GM23338 (cell line): ENCODE measurements at places on chromosomes 2 and 18.

DNA sequence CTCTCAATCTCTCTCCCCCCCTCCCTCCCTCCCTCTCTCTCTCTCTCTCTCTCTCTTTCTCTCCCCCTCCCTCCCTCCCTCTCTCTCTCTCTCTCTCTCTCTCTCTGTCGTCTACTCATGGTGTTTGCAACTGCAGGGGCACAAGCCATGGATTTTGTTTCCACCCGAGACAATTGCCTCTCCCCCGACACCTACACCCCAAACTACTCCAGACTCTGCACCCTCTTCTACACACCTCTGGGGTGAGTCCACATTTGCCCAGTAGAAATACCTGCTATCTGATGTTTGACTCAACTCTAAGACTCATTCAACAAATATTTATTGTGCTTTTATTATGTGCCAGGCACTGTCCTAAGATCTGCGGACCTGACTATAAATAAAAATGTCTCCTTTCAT is 93.7 kb downstream of the TMEM17 start:
- H3K36me3 ChIP-seq, result no peaks in the 10 kb centered on the region
- H3K4me3 ChIP-seq, result no peak overlapping the region
- peaks cover 14% of the 10 kb centered on the region for H3K4me1 ChIP-seq

DNA sequence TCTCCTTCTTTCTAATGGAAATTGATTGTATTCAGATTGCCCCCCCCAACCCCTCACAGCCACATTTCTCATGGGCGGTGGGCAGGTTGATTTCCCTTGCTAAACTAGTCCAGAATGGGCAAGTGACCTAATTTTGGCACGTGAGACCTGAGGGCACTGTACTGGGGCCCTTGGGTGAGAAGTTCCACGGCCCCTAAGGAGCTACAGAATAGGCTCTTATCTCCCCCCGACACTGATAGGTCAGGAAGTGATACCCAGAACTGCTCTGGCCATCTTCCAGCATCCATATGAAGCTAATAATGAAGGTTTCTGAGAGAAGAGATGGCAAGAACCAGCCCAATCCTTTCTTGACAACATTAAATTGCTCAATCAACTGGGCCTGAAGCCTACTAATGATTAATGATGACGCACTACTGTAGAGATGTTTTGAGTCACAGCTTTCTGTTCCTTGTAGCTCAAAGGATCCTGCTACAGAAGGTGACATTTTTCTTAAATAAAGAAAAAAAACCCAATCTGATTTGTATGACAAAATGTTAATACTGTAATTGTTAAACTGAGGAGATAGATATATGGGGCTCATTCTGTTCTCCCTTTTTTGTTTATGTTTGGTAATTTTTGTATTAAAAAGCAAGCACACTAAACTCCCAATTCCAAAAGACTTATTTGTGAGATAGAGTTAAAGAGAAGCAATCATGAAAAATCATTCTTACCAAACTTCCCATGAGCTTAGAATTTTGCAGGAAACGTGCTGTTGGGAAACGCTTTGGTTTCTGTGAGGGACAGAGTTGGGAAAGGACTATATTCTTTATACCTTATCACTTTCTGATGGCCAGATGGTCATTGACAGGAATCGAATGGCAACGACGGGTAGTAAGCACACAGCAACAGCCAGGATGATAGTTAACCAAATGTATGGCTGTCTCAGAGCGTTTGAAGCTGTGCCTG is 28.2 kb upstream of the NARS1 start:
- no peak overlapping the region for H3K27ac ChIP-seq
- H3K36me3 ChIP-seq, result no peaks in the 10 kb centered on the region
- DNase-seq, result no peak
- H3K4me3 ChIP-seq, result no peak overlapping the region
- no peaks in the 10 kb centered on the region for H3K4me1 ChIP-seq

DNA sequence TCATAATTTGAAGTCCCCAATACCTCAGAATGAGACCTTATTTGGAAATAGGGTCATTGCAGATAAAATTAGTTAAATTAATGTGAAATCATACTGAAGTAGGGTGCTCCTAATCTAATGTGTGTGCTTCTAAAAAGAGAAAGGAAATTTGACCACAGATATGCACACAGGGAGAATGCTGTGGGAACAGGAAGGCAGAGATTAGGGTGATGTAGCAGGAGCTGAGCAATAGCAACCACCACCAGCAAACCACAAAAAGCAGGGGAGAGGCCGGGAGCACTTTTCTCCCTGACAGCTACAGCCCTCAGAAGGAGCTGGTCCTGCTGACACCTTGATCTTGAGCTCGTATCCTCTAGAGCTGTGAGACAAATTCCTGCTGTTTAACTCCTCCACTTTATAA is 24.6 kb upstream of the SCG2 start:
- no peak for DNase-seq
- H3K36me3 ChIP-seq, result no peaks in the 10 kb centered on the region
- no peaks in the 10 kb centered on the region for H3K4me1 ChIP-seq
- H3K4me3 ChIP-seq, result no peak overlapping the region

GRCh38 chr18:3305933-3306332 is 44.0 kb downstream of the MYL12B start:
- no peak for DNase-seq
- no peaks in the 10 kb centered on the region for H3K36me3 ChIP-seq
- no peak overlapping the region for H3K4me3 ChIP-seq
- H3K27me3 ChIP-seq, result no peaks in the 10 kb centered on the region
- H3K27ac ChIP-seq, result no peak overlapping the region

- H3K4me1 ChIP-seq, result no peaks in the 10 kb centered on the region
- no peak for DNase-seq
- H3K27me3 ChIP-seq, result no peaks in the 10 kb centered on the region
- H3K4me3 ChIP-seq, result no peak overlapping the region
These were observed 320.6 kb upstream of the RAB12 start for GRCh38 chr18:8288472-8289195.

- H3K27ac ChIP-seq, result no peak overlapping the region
- no peaks in the 10 kb centered on the region for H3K36me3 ChIP-seq
- H3K27me3 ChIP-seq, result no peaks in the 10 kb centered on the region
- DNase-seq, result no peak
- no peak overlapping the region for H3K4me3 ChIP-seq
These were observed 37.1 kb upstream of the ZCCHC2 start for GRCh38 chr18:62485684-62486083.

DNA sequence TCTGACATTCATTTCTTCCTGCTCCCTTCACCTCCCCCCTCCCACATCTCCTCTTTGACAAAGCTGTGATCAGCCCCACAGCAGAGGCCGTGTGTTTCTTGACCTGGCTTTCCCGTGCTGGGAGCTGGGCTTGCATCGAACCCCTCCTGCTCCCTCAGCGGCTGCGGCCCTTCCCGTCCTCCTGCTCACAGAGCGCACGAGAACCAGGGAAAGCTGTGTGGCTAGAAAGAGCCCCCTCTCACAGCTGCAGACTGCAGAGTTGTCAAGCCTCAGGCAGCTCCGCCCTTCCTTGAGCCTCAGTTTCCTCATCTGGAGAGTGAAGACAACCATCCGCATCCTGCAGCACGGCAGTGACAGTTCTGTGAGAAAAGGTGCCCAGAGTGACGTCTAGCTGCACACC is 65.7 kb upstream of the GLI2 start:
- H3K4me1 ChIP-seq, result no peaks in the 10 kb centered on the region
- no peak overlapping the region for H3K4me3 ChIP-seq
- DNase-seq, result no peak
- peaks cover 9% of the 10 kb centered on the region; the same call in 1 of the 2 replicates for H3K36me3 ChIP-seq
- H3K27ac ChIP-seq, result no peak overlapping the region

DNA sequence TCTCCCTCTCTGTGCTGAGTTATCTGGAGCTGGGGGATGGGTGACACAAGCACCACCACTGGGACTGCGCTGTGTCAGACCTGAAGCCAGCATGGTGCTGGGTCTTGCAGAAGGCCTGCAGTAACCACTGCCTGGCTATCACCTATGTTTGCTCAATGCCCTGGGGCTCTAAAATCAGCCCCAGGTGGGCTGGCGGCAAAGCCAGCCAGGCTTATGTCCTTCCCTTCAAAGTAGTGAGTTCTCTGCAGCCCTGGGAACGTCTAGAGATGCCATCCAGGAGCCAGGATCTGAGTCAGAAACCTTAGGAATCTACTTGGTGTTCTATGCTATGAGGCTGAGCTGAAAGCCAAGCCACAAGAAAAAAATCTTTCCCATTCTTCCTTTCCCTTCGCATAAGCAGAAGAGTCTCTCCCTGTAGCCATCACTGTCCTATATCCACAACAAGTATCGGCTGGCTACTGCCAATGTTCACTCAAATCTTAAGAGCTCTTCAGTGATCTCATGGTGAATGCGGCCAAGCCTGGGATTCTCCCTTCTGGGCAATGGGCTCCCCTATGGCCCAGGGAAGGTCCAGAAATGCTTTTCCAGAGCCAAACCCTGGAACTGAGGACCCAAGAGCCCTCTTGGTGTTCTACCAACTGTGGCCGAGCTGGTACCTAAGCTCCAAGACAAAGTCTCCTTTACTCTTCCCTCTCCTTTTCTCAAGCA is 248.7 kb downstream of the ZNF385B start:
- DNase-seq, result no peak
- H3K4me3 ChIP-seq, result no peak overlapping the region
- no peaks in the 10 kb centered on the region for H3K27me3 ChIP-seq
- no peaks in the 10 kb centered on the region for H3K36me3 ChIP-seq

GRCh38 chr2:128379021-128380015 is 60.6 kb upstream of the HS6ST1 start:
- peaks cover 8% of the 10 kb centered on the region; the same call in 1 of the 2 replicates for H3K4me1 ChIP-seq
- no peaks in the 10 kb centered on the region for H3K27me3 ChIP-seq
- no peak overlapping the region for H3K27ac ChIP-seq
- no peak for DNase-seq
- no peak overlapping the region for H3K4me3 ChIP-seq

GRCh38 chr2:100563407-100564247 is 834 bp downstream of the PDCL3 start:
- H3K36me3 ChIP-seq, result no peaks in the 10 kb centered on the region
- H3K4me3 ChIP-seq, result peak overlapping the region; percentile 69
- DNase-seq, result no peak
- H3K27ac ChIP-seq, result peak overlapping the region; percentile 98
- H3K4me1 ChIP-seq, result peaks cover 13% of the 10 kb centered on the region
- H3K27me3 ChIP-seq, result no peaks in the 10 kb centered on the region

GRCh38 chr2:211070547-211070946 is 514.1 kb downstream of the CPS1 start:
- DNase-seq, result no peak
- H3K4me3 ChIP-seq, result no peak overlapping the region
- no peaks in the 10 kb centered on the region for H3K36me3 ChIP-seq
- H3K27me3 ChIP-seq, result no peaks in the 10 kb centered on the region
- no peak overlapping the region for H3K27ac ChIP-seq
- no peaks in the 10 kb centered on the region for H3K4me1 ChIP-seq

DNA sequence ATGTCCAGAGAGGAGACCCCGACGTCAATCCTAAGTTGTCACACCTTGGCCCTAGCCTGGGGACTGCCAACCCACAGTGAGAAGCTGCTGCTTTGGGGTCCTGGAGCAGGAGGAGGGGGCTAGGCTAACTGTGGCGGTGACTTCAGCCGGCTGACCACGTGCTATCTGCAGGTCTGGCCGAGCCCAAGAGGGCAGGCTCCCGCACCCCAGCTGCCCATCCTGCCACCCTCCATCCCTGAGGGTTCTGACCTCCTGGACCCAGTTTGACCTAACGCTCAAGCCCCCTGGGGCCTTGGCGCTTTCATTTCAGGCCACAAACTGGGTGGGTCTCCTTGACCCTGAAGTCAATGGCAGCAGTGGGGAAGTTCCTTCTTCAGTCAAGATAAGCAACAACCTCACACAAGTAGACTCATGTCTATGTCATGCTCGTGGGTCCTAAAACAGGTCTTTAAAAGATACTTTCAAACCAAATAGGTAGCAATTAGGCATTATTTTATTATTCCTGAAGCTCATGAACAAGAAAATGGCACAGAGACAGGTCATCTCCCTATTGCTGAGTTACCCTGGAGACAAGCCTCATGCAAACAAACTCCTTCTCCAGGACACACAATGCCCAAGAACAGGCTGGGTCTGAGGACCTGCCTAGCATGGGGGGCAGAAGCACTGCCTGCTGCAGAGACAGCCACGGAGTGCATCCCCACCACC is 2.3 kb downstream of the HES6 start:
- no peaks in the 10 kb centered on the region for H3K36me3 ChIP-seq
- no peak overlapping the region for H3K4me3 ChIP-seq
- no peak for DNase-seq
- H3K27ac ChIP-seq, result no peak overlapping the region
- H3K27me3 ChIP-seq, result peaks cover 62% of the 10 kb centered on the region

DNA sequence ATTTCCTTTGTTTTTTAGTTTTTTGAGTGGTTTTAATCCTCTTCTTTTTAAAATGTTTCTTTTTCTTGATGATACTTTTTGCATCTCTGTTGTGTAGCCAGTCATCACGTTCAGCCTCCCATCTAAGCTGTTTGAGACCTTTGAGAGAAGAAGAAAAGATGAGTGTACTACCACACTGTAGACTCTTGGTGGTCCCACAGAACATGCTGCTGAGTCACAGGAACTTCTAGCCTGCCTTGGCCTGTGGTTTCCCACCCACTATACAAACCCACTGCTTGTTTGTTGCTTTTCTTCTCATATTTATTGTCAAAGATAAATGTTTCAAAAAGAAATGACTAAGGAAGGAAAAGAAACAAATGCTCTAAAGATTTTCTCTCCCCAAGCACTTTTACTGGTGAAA is 5.5 kb downstream of the CEBPZOS start:
- peaks cover 50% of the 10 kb centered on the region for H3K4me1 ChIP-seq
- DNase-seq, result no peak
- peak overlapping the region; percentile 89 for H3K27ac ChIP-seq
- H3K27me3 ChIP-seq, result no peaks in the 10 kb centered on the region
- H3K4me3 ChIP-seq, result no peak overlapping the region

DNA sequence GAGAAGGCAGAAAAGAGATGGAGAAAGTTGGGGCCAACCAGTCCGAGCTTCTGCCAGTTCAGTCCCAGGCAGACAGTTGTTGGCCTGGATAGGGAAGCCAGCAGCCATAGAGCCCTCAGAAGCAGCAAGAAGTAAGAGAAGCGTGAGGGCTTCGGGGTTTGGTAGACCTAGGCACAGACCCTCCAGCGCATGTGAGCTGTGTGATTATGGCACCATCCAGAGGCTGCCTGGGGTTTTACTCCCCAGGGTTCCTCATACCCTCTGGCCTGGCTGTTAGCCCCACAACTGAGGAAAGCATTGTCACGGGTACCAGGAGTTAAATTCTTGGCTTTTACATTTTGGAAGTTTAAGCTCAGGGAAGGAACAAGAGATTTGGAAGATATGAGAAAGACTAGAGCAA is 93.7 kb upstream of the RAB6C start:
- peak; percentile 31 for DNase-seq
- H3K27me3 ChIP-seq, result no peaks in the 10 kb centered on the region
- H3K27ac ChIP-seq, result no peak overlapping the region
- H3K36me3 ChIP-seq, result no peaks in the 10 kb centered on the region
- H3K4me1 ChIP-seq, result peaks cover 17% of the 10 kb centered on the region
- H3K4me3 ChIP-seq, result no peak overlapping the region

GRCh38 chr2:41947701-41948396 is 100.0 kb upstream of the PKDCC start:
- H3K27ac ChIP-seq, result peak overlapping the region; percentile 81; the same call in 1 of the 2 replicates
- peak; percentile 64 for DNase-seq
- H3K4me3 ChIP-seq, result peak overlapping the region; percentile 44
- H3K4me1 ChIP-seq, result peaks cover 44% of the 10 kb centered on the region
- H3K36me3 ChIP-seq, result no peaks in the 10 kb centered on the region
- peaks cover 8% of the 10 kb centered on the region for H3K27me3 ChIP-seq

- peak; percentile 92 for DNase-seq
- H3K36me3 ChIP-seq, result no peaks in the 10 kb centered on the region
- 0 out of 2 replicates have a peak, but pooled peaks cover 4% of the 10 kb centered on the region for H3K4me1 ChIP-seq
- H3K27me3 ChIP-seq, result no peaks in the 10 kb centered on the region
- no peak overlapping the region for H3K4me3 ChIP-seq
These were observed 426.9 kb downstream of the CDH2 start for GRCh38 chr18:27750014-27750413.
